ENCODE measurements at places on chromosomes 2 and 18. TPM values are rescaled to one million over a fixed set of nuclear protein-coding genes. Genes with fewer than 3 reads are reported as not detected.

Gene ATL2
- 88.8 TPM for total RNA-seq

Gene STRADB
- total RNA-seq, result 52.3 TPM

Gene WNT6
- not detected for total RNA-seq

Gene MGAT4A
- total RNA-seq, result 69.4 TPM

Gene B3GNT7
- total RNA-seq, result 1.2 TPM

Gene TDRD15
- 0.18 TPM for total RNA-seq

Gene CIB4
- not detected for total RNA-seq

Gene ADAM23
- total RNA-seq, result 29.3 TPM

Gene FBXO15
- 9.3 TPM for total RNA-seq

Gene GPR45
- total RNA-seq, result 1.5 TPM

Gene CRYGD
- 1.9 TPM for total RNA-seq

Gene CPS1
- 3.4 TPM for total RNA-seq

Gene FAM161A
- total RNA-seq, result 16.4 TPM

Gene PIEZO2
- 11.0 TPM for total RNA-seq

Gene EVX2
- total RNA-seq, result 0.73 TPM

Gene SCYGR4
- total RNA-seq, result not detected

Gene EPAS1
- 13.0 TPM for total RNA-seq

Gene ABCG8
- total RNA-seq, result 0.27 TPM

Gene CNDP1
- total RNA-seq, result 0.36 TPM

Gene FBXO48
- 1.5 TPM for total RNA-seq

Gene MSH2
- total RNA-seq, result 74.9 TPM

Gene TRIM54
- 1.2 TPM for total RNA-seq

Gene MYO7B
- 0.27 TPM for total RNA-seq

Gene RALB
- 24.0 TPM for total RNA-seq

Gene ZC3H8
- 23.7 TPM for total RNA-seq

Gene HAT1
- total RNA-seq, result 42.8 TPM

Gene LINC00305
- not detected for total RNA-seq

Gene FASTKD1
- 51.0 TPM for total RNA-seq

Gene TMEM247
- total RNA-seq, result not detected

Gene KDM3A
- total RNA-seq, result 57.2 TPM

Gene ALPG
- not detected for total RNA-seq

Gene BCL2L11
- total RNA-seq, result 14.9 TPM

Gene TSN
- 51.4 TPM for total RNA-seq

Gene HNRNPLL
- total RNA-seq, result 102 TPM

Gene DSG2
- total RNA-seq, result 4.7 TPM

Gene QPCT
- total RNA-seq, result 16.5 TPM

Gene GPR39
- total RNA-seq, result 4.3 TPM

Measured in cerebellum (tissue), 4 donors.